Uterus (tissue), 4 donors: ENCODE measurements at places on chromosomes 12 and 14. TPM values are rescaled to one million over a fixed set of nuclear protein-coding genes. Genes with fewer than 3 reads are reported as not detected.

- no peak for DNase-seq
- H3K4me1 ChIP-seq = no peaks in the 10 kb centered on the region
- H3K27me3 ChIP-seq = no peaks in the 10 kb centered on the region
- no peaks in the 10 kb centered on the region for H3K36me3 ChIP-seq
Measured at GRCh38 chr12:79524507-79525148, 166.1 kb downstream of the PAWR start.

The RNASE7 gene
- total RNA-seq = not detected

DNA sequence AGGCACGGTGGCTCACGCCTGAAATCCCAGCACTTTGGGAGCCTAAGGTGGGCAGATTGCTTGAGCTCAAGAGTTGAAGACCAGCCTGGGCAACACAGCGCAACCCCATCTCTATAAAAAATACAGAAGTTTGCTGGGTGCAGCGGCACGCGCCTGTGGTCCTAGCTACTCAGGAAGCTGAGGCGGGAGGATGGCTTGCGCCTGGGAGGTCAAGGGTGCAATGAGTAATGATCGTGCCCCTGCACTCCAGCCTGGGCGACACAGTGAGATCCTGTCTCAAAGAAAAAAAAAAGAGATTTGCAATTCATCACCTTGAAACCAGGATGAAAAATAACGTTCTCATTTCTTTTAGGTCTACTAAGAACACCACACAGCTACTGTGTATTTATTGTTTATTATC, 4.0 kb downstream of the STX2 start:
- H3K4me1 ChIP-seq = no peaks in the 10 kb centered on the region
- H3K27ac ChIP-seq = no peak overlapping the region
- H3K36me3 ChIP-seq = no peaks in the 10 kb centered on the region
- no peaks in the 10 kb centered on the region for H3K27me3 ChIP-seq
- DNase-seq = no peak
- no peak overlapping the region for H3K4me3 ChIP-seq

The RASSF8 gene
- 75.9 TPM for total RNA-seq

The MMP19 gene
- total RNA-seq = 6.8 TPM

The ACOT6 gene
- not detected for total RNA-seq

DNA sequence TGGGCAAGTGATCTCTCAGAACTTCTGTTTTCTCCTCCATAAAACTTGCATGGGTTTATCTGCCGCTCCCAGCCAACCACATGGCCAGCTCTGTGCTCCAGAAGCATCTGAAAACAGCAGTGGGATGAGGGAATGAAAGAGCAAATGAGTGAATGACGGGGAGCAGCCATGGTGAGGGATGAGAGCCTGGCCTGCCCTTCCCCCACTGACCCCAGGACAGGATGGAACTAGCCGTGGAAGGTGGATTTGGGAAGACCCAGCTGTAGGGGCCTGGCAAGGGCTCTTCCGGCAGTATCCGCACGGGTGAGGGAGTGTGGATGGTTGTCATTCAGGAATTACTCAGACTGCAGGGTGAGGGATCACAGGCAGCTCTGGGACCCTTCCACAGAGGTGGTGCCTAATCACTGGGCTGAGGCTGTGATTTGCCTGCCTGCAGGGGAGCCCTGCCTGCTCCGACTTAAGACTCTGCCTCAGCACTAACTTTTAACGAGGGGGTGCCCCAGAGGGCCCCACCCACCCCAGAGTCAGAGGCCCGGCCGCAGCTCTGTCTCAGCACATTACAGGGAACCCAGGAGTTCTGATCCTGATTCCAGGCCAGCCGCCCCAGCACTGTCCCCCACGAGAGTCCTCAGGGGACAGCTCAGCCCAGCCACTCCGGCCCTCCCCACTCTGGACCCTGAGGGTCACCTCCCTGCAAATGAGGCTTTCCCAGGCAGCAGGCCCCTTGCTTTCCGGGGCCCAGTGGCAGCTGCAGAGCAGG, 136.8 kb upstream of the C14orf180 start:
- no peaks in the 10 kb centered on the region for H3K36me3 ChIP-seq
- no peak for DNase-seq
- H3K27ac ChIP-seq = no peak overlapping the region
- no peaks in the 10 kb centered on the region for H3K27me3 ChIP-seq
- no peaks in the 10 kb centered on the region for H3K4me1 ChIP-seq

DNA sequence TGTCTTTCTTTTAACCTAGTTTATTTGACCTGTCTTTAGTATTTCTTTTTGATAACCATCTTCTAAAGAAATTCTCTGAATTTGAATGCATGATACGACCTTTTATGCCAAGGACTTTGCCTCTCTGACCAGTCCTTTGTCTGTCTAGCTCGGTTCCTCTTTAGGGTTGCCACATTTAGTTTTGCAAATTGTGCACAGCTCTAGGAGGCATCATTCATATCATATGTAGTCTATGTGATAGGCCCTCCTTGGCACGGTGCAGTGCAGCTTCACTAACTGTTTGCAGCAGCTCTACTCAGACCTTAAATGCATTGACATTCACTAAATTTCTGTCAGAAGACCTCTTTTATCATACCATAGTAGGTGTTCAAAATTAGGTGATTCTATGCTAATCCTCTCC, 75.6 kb downstream of the USP15 start:
- no peaks in the 10 kb centered on the region for H3K27me3 ChIP-seq
- H3K4me1 ChIP-seq = no peaks in the 10 kb centered on the region
- no peak for DNase-seq
- no peak overlapping the region for H3K4me3 ChIP-seq
- H3K36me3 ChIP-seq = no peaks in the 10 kb centered on the region
- no peak overlapping the region for H3K27ac ChIP-seq

The HHIPL1 gene
- total RNA-seq = under 0.01 TPM

The PRKD1 gene
- total RNA-seq = 43.6 TPM

- no peaks in the 10 kb centered on the region for H3K4me1 ChIP-seq
- no peak for DNase-seq
- H3K27ac ChIP-seq = peak overlapping the region; percentile 98
Measured at GRCh38 chr12:93572712-93573551, 457 bp downstream of the SOCS2 start.

The PRR13 gene
- 2.6 TPM for total RNA-seq

GRCh38 chr14:35298351-35298750, 6.2 kb downstream of the PSMA6 start:
- no peak overlapping the region for H3K27ac ChIP-seq
- H3K36me3 ChIP-seq = no peaks in the 10 kb centered on the region
- H3K4me1 ChIP-seq = no peaks in the 10 kb centered on the region
- DNase-seq = no peak

- H3K36me3 ChIP-seq = no peaks in the 10 kb centered on the region
- DNase-seq = no peak
- no peak overlapping the region for H3K27ac ChIP-seq
- no peaks in the 10 kb centered on the region for H3K4me1 ChIP-seq
- no peaks in the 10 kb centered on the region for H3K27me3 ChIP-seq
Measured at GRCh38 chr12:26701604-26702215, 131.3 kb downstream of the ITPR2 start.

DNA sequence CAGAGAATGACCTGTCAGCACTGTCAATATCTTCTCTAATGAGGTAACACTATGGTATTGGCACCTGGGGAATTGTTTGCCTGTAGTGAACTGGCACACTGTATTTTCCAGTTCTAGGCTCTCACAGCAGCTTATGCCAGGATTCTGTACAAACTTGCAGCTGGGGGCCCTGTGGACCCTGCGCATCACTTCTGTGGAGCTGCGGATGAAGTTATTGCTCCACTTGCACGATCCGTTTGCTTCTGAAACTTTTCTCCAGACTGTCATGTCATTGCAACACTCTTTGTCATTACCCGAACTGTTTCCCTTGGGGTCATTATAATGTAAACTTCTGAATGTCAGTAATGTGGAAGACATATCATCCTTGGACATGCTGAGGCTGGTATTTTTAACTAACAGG, 3.9 kb downstream of the RNASE11 start:
- no peak for DNase-seq
- peaks cover 4% of the 10 kb centered on the region for H3K27me3 ChIP-seq
- H3K4me1 ChIP-seq = no peaks in the 10 kb centered on the region
- H3K27ac ChIP-seq = no peak overlapping the region
- no peaks in the 10 kb centered on the region for H3K36me3 ChIP-seq
- no peak overlapping the region for H3K4me3 ChIP-seq

The SRP54 gene
- 60.2 TPM for total RNA-seq

- H3K27me3 ChIP-seq = no peaks in the 10 kb centered on the region
- no peaks in the 10 kb centered on the region for H3K4me1 ChIP-seq
- no peak overlapping the region for H3K27ac ChIP-seq
- H3K36me3 ChIP-seq = no peaks in the 10 kb centered on the region
- no peak for DNase-seq
Measured at GRCh38 chr12:41103614-41104013, 84.5 kb upstream of the PDZRN4 start.

DNA sequence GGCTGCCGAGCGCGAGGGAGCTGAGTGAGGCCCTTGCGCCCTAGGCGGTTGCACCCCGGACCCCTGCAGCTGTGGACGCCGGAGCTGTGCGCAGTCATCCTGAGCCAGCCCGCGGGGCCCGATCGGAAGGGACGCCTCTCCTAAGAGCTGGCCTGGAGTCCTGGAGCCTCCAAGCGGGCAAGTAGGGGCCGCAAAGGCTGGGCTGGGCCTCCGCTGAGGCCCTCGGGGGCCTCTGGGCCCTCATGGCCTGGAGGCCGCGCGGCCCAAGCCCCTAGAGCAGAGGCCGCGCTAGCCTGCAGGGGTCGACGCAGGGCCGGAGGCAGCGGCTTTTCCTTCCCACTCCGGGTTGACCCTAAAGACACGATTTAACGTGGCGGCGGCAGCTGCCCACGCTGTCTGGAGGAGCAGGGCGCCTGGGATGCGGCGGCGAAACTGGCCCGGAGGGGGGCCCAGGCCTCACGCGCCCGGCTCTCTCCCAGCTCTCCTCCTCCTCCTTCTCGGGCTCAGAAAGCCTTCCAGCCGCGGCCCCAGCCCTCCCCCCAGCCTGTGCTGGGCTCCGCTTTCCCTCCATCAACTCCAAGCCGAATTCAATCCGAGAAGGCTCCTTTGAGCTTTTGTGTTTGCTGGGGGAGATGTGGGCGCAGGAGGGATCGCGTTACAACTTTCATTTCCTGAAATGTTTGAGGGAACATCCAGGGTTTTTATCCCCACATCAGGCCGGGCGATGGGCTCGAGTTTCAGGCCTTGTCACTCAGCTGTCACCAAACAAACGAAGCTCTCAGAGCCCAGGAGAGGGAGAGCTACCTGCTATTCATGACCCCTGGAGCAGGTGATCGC, 11.6 kb downstream of the SIX1 start:
- H3K4me1 ChIP-seq = no peaks in the 10 kb centered on the region
- peak overlapping the region; percentile 13 for H3K4me3 ChIP-seq
- DNase-seq = no peak

DNA sequence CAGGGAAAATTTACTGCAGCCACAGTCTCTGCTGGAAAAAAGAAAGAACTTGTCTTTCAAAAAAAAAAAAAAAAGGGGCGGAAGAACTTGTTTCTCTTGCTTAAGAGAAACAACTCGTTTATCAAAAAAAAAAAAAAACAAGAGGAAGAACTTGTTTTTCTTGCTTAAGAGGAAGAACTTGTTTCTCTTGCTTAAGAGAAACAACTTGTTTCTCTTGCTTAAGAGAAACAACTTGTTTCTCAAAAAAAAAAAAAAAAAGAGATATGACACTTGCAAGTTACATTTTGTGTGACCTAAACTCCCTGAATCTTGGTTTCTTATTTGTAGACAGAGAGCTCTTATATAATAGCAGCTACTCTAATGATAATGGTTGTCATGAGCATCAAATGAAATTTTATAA, 44.7 kb upstream of the USP15 start:
- H3K4me3 ChIP-seq = no peak overlapping the region
- H3K36me3 ChIP-seq = no peaks in the 10 kb centered on the region
- DNase-seq = no peak
- H3K27ac ChIP-seq = no peak overlapping the region
- H3K4me1 ChIP-seq = no peaks in the 10 kb centered on the region

- no peak for DNase-seq
- no peak overlapping the region for H3K27ac ChIP-seq
- no peaks in the 10 kb centered on the region for H3K36me3 ChIP-seq
Measured at GRCh38 chr12:14238221-14238792, 127.2 kb upstream of the ATF7IP start.

DNA sequence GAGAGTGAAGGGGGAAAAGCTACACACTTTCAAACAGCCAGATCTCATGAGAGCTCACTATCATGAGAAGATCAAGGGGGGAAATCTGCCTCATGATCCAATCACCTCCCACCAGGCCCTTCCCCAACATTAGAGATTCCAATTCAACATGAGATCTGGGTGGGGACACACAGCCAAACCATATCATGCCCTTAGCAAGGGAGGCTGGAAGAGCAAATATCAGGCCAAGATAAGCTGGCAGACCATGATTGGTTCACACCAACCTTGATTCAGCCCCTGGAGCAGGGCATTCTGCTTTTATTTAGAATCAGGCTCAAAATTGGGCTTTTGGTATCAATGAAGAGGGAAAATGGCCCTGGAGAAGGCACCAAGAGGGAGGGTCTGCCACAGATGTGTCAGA, 137.4 kb downstream of the PRKCH start:
- H3K27ac ChIP-seq = no peak overlapping the region
- no peaks in the 10 kb centered on the region for H3K4me1 ChIP-seq
- no peaks in the 10 kb centered on the region for H3K36me3 ChIP-seq
- DNase-seq = no peak
- no peaks in the 10 kb centered on the region for H3K27me3 ChIP-seq
- no peak overlapping the region for H3K4me3 ChIP-seq

The CD69 gene
- total RNA-seq = 0.88 TPM

- H3K36me3 ChIP-seq = no peaks in the 10 kb centered on the region
- no peak for DNase-seq
- H3K4me1 ChIP-seq = no peaks in the 10 kb centered on the region
Measured at GRCh38 chr14:92880851-92881250, 42.1 kb upstream of the CHGA start.

GRCh38 chr12:75831402-75831801, 200.2 kb downstream of the PHLDA1 start:
- DNase-seq = no peak
- H3K27me3 ChIP-seq = no peaks in the 10 kb centered on the region
- no peaks in the 10 kb centered on the region for H3K4me1 ChIP-seq
- H3K36me3 ChIP-seq = no peaks in the 10 kb centered on the region
- H3K27ac ChIP-seq = no peak overlapping the region

The SLC41A2 gene
- 26.0 TPM for total RNA-seq

- no peaks in the 10 kb centered on the region for H3K36me3 ChIP-seq
- H3K4me3 ChIP-seq = no peak overlapping the region
- no peaks in the 10 kb centered on the region for H3K4me1 ChIP-seq
- no peak for DNase-seq
- no peak overlapping the region for H3K27ac ChIP-seq
Measured at GRCh38 chr12:66061076-66061475, 69.5 kb downstream of the LLPH start.
